ENCODE measurements at places on chromosomes 2 and 18.

- DNase-seq, result no peak
These were observed 19.5 kb upstream of the RBMS1 start for GRCh38 chr2:160513120-160513519.

GRCh38 chr2:121319941-121320340 is 34.9 kb upstream of the TFCP2L1 start:
- no peak for DNase-seq

- no peak for DNase-seq
These were observed 11.1 kb downstream of the COLEC12 start for GRCh38 chr18:489244-490023.

GRCh38 chr2:200667413-200667812 is 81.6 kb downstream of the AOX1 start:
- DNase-seq, result no peak

DNA sequence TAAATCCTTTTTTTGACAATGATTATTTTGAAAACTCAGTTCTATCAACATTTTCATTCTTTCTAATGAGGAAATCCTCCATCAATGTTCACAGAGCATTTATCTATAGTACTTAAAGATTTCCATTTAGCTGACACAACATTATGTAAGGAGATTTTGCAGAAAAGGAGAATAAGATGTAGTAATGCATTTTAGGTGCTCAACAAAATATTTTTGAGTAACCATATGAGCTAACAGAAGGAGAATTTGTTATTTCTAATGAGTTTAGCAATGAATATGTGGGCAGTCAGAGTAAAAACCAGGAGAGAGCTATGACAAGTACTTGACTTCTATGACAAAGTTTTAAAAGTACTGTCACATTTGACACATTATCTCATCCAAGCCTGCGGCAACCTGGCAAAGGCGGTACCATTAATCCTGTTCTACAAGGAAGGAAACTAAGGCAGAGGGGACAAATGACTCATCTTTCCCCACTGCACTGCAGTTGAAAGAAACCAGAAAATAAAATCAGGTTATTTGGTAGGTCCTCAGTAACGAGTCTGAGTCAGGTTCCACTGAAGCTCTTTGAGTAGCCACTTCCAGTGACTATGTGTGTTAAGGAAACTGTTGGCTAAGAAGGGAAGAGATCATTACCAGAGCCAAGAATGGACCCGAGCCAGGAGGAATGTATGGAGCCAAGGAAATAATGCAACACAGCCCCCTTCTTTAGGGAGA is 134.1 kb upstream of the ITGB6 start:
- no peak for DNase-seq

DNA sequence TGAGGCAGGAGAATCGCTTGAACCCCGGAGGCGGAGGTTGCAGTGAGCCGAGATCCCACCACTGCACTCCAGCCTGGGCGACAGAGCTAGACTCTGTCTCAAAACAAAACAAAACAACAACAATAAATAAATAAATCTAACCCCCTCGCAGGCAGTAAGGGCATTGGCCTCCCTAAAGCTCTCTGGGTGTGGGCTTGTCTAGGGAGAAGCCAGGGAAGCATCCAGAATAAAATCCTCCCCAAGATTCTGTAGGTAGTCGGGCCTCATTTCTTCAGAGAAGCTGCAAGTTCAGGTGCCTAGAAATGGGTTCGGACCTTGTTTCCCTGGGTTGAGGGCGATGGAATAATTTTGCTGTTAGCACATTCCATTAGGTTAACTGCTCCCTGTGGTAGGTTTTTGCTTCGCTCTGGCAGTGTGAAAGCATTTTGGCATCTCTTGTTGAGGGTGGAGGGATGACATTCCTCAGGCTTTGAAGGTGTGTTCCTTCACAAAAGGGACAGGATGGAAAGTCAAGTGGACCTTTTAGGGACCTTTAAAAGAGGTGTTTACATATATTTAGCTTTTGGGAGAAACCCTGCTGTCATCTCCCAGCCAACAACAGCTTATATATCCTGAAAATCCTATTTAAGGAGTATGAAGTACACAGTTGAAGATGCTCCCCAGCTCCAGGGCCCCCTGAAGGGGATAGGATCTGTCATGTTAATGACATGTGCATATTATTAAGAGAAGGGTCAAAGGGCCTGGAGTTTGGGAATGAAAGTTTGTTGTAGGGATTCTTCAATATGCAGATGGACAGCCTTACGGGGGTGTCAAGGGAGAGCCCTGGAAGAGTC is 17.7 kb downstream of the MYCN start:
- DNase-seq, result no peak

GRCh38 chr18:79766308-79766707 is 31.4 kb upstream of the KCNG2 start:
- no peak for DNase-seq

DNA sequence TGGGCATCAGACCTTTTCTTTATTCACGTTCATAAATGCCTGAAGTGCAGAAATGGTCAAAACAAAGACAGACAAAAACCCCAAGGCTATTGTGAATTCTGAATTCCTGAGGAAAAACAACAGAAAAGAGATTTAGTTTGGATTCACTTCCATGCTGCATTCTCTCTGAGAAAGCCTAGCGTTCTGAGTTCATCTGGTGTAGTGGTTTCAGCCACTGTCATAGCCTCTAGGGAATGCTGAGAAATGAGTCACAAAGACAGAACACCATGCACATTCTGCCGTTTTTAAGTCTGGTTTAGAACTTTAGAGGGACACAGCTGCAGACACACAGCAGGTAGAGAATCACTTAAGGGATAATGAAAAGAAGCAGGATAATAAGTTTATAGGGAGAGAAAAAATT is 93.8 kb downstream of the LRP1B start:
- no peak for DNase-seq

DNA sequence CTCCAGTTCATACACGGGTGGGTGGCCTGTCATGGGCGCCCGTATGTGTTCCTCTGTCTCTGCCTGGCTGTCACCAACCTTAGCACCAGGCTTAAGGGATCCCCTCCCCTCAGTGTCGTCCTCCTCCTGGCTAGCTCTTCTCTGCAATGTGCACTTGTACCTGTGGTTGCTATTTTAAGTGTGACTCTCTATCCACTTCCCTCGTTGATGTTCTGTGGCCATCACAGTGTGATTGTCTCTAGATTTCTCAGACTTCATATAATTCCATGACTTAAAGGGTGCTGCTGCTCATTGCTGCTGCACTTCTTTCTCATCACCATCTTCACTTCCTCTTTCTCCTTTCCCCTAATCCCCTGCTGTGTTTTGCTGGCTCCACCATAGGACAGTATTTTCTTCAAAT is 143.4 kb downstream of the EML6 start:
- no peak for DNase-seq

GRCh38 chr18:45024357-45025088 is 343.8 kb downstream of the SETBP1 start:
- DNase-seq, result no peak

DNA sequence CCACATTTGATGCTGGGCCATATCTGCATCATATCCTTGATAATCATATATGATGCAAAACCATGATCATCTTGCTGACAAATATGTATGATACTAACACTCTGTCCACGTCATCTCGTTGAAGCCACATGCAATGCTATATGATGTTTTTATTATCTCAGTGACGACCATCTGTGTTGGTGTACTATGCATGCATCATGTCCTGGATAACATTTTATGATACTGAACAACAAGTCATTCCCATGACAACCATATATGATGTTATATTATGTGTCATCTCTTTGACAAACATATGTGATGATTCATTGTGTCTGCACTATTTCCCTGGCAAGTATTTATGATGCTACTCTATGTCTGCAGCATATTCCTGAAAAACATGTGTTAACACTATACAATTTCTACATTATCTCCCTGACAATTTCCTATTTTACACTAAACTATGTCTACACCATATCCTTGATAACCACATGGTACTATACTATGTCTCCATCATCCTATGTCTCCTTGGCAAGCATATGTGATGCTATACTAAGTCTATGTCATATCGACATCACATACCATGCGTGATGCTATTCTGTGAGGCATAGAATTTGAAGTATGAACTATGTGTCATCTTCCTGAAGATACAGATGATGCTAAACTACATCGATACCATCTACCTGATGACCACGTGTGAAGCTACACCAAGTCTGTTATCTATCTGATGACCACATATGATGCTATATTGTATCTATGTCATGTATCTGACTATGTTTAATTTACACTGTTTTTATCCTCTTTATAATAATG is 37.0 kb downstream of the DAW1 start:
- DNase-seq, result no peak

- DNase-seq, result no peak
These were observed 1398.0 kb upstream of the NXPH2 start for GRCh38 chr2:140178234-140178633.

- no peak for DNase-seq
These were observed 33.5 kb downstream of the CIB4 start for GRCh38 chr2:26607698-26608097.

DNA sequence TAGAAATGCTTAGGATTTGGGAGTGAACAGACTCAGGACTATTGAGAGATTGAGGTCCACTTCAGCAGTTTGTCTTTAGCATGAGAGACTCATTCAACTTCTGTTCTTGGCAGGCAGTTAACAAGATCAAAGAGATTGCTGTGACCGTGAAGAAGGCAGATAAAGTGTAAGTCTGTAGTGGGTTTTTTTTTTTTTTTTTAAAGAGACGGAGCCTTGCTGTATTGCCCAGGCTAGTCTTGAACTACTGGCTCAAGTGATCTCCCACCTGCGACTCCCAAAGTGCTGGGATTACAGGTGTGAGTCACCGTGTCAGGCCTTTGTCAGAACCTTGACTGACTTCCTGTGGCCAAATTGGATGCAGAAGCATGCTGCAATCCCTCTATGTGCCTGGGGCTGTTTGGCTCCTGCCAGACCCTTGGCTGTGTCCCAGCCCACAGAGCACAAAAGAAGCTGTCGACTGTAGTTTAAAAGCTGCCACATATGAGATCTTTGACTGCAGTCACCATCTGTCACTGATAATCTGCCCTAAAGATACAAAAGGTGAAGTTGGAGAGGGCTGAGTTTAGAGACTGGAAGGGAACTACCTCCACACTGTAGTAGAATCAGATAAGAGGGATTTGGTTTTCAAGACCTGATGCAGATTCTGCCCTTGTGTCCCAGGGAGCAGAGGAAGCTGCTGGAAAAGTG is 9.9 kb downstream of the CCT7 start:
- DNase-seq, result no peak

DNA sequence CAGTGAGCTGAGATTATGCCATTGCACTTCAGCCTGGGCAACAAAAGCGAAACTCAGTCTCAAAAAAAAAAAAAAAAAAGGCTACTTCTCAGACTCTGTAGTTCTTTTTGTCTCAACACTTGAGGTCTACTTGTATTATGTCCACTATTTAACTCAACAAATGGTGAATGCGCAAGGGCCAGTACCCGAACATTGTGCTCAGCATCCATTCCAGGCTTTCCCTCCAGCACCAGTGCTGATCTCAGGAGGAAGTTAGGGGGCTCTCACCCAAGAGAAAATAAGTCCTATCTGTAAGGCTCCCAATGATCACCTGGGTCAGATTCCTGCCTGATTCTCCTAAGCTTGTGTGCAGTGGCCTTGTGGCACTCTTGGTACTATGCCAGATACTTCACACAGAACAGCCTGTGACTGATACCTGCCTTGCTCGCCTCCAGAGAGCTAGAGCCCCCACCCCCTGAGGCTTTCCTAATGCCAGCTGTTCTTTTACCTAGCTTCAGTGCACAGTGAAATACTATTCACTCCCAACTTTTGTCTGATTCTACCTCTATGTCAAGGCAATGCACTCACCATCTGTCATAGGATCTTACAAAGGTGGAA is 74.9 kb downstream of the INO80D start:
- DNase-seq, result no peak

- no peak for DNase-seq
These were observed 1.9 kb downstream of the LDLRAD4 start for GRCh38 chr18:13220361-13220991.

DNA sequence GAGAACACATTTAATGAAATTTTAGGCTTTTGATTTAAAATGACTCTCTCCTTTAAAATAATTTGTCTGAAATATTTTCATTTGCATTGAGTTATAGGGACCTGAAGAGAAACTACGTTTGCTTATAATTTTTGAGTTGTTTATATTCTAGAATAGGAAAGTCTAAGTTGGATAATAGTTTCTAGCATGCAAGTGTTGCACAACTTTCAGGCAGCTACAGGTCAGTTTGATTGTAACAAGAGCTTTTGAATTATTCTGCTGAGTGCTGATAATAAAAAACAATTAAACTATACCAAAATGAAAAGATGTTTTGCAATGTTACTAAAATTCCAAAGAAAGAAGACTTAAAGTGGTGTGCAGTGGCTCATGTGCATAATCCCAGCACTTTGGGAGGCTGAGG is 71.0 kb downstream of the PDE1A start:
- DNase-seq, result no peak

DNA sequence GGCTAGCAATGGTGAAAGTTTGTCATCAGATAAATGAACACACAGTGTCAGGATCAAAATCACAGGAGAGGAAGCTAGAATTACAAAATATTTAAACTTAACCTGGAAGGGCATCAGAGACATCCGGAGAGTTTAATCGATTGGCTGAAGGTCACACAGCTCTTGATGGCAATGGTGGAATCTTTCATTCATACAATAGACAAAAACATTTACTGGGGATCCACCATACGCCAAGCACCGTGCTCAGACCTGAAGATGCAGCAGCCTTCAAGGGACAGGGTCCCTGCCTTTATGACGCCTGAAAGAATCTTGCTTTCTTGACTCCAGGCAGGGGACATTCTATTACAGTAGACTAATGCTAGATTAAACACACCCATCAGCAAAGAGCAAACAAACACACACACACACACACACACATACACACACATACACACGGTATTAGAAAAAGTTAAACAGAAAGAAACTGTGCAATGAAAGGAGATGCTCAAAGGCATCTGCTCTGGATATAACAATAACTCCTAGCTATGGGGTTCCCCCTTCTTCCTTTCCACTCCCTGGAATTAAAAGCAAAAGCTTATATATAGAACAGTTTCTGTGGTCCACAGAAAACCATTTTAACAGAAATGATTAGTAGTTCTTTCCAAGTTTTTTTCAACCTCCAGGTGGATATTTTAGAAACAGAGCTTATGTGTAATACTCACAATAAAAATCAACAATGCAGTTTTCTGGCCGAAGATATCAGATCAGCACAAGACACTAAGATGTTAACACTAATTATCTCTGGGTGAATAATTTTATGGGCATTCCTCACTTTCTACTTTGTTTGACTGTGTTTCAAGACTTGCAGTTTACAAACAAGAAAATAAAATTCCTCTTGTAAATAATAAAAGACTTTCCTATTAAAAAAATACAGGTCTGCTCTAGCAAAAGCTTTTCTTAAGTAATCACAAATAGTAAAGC is 151.7 kb downstream of the ANKRD44 start:
- no peak for DNase-seq

Data from D721Med (cell line).